ENCODE measurements at places on chromosomes 4 and X. TPM values are rescaled to one million over a fixed set of nuclear protein-coding genes. Genes with fewer than 3 reads are reported as not detected.

The PAGE2B gene
- not detected for total RNA-seq

The HTR2C gene
- total RNA-seq: not detected

The SAGE1 gene
- total RNA-seq: not detected

The ATP8A1 gene
- 14.6 TPM for total RNA-seq

The NALF2 gene
- total RNA-seq: 41.1 TPM

The VEGFD gene
- total RNA-seq: 23.5 TPM

The SUPT20HL2 gene
- total RNA-seq: not detected

The CENPE gene
- total RNA-seq: 0.51 TPM

The SRPX gene
- total RNA-seq: 63.8 TPM

The CT45A2 gene
- not detected for total RNA-seq

The IBSP gene
- total RNA-seq: not detected

The NFXL1 gene
- total RNA-seq: 3.9 TPM

The CYSLTR1 gene
- 0.92 TPM for total RNA-seq

The BMPR1B gene
- 1.4 TPM for total RNA-seq

The PPEF2 gene
- total RNA-seq: not detected

The OCIAD1 gene
- 128 TPM for total RNA-seq

The PLAC8 gene
- total RNA-seq: 2.2 TPM
